ENCODE measurements at places on chromosomes 7 and 10. TPM values are rescaled to one million over a fixed set of nuclear protein-coding genes. Genes with fewer than 3 reads are reported as not detected.

The CTTNBP2 gene
- total RNA-seq, result 2.0 TPM

The RNF133 gene
- not detected for total RNA-seq

The LIPM gene
- not detected for total RNA-seq

The TAS2R3 gene
- 0.35 TPM for total RNA-seq

The C7orf25 gene
- 9.2 TPM for total RNA-seq

The NCF1 gene
- 0.46 TPM for total RNA-seq

The EXOC6 gene
- total RNA-seq, result 12.5 TPM

The STEAP4 gene
- 0.80 TPM for total RNA-seq

The KLHDC10 gene
- 12.6 TPM for total RNA-seq

The ZNF277 gene
- 19.0 TPM for total RNA-seq

The PIK3AP1 gene
- 4.2 TPM for total RNA-seq

The HOXA13 gene
- not detected for total RNA-seq

The CNPY1 gene
- total RNA-seq, result not detected

The GPRIN2 gene
- total RNA-seq, result 9.1 TPM

The KIF11 gene
- total RNA-seq, result 36.5 TPM

The CTAGE15 gene
- total RNA-seq, result 0.65 TPM

The STOX1 gene
- 1.2 TPM for total RNA-seq

The SLC25A40 gene
- total RNA-seq, result 12.8 TPM

The FFAR4 gene
- total RNA-seq, result not detected
